ENCODE measurements at places on chromosomes 6 and 20. TPM values are rescaled to one million over a fixed set of nuclear protein-coding genes. Genes with fewer than 3 reads are reported as not detected.

The RNF144B gene
- 24.1 TPM for polyA plus RNA-seq

The MEP1A gene
- polyA plus RNA-seq = 0.71 TPM

- DNase-seq = no peak
These were observed 182.9 kb upstream of the CST7 start for GRCh38 chr20:24766143-24766527.

DNA sequence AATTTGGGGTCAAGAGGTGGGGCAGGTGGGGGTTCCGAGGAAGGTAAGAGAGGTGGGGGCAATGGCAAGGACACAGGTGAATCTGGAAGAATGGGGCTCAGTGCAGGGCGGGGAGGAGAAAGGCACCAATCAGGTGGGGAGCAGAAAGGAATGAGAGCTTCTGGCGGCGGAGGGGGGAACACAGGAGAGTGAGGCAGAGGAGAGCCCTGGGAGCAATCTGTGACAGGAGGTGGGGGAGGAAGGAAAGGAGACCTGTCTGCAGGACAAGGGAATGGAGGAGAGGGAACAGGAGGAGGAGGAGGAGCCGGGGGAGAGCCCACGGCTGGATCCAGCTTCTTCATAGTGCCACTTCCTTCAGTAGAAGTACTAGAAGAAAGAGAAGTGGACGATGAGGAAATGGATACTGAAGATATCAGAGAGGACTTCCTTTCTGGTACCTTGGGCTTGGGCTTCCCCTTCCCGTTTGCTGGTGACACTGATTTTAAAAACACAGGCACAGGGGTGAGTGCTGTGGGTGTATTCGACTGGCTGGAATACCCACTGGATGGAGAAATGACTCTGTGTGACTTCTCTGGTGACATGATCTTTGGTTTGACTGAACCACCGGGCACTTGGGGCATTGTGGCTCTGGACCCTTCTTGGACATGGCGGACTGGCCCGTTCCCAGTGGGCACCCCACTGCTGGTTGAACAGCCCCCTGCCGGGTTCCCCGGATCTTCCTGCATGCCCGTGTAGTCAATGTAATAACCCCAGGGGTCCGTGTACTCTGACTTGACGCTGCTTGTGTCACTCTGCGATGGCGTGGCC is 27.4 kb downstream of the HEBP2 start:
- no peak for DNase-seq

- no peak for DNase-seq
These were observed 598.4 kb upstream of the ZNF337 start for GRCh38 chr20:26295006-26295405.

- no peak for DNase-seq
These were observed 9.6 kb upstream of the KCNQ2 start for GRCh38 chr20:63482021-63482587.

The PRL gene
- 10.5 TPM for polyA plus RNA-seq

- no peak for DNase-seq
These were observed 3.1 kb upstream of the AKIRIN2 start for GRCh38 chr6:87705070-87705691.

DNA sequence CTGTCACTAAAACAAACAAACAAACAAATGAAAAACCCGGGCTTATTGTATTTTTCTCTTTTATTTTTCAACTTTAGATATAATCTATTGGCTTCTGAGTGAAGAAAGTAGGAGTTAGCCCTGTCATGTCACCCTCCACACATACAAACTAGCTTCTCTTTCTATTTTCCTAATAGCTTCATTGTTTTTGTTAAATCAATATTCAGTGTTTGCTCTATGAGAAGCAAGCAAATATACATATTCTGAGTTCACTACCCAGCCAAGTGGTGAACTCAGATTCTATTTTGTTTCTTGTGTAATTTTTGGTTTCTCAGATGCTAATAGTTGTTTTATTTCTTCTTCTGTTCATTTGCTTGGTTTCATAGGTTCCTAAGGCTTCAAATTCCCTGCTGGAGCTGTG is 66.4 kb downstream of the SNRNP48 start:
- DNase-seq = no peak

GRCh38 chr20:17519606-17520285 is 11.4 kb downstream of the BFSP1 start:
- DNase-seq = no peak

The C20orf144 gene
- 0.23 TPM for polyA plus RNA-seq

The ARMC2 gene
- 1.8 TPM for polyA plus RNA-seq

- DNase-seq = peak; percentile 56
These were observed 881 bp downstream of the BICRAL start for GRCh38 chr6:42782689-42783176.

- no peak for DNase-seq
These were observed 3.9 kb downstream of the NFS1 start for GRCh38 chr20:35695245-35695749.

The CAP2 gene
- 4.9 TPM for polyA plus RNA-seq

The TBX18 gene
- polyA plus RNA-seq = 1.3 TPM

GRCh38 chr6:81633391-81633790 is 119.1 kb downstream of the TENT5A start:
- no peak for DNase-seq

- no peak for DNase-seq
These were observed 10.4 kb downstream of the PMEPA1 start for GRCh38 chr20:57699395-57699794.

GRCh38 chr6:143517447-143517773 is 5.9 kb upstream of the FUCA2 start:
- no peak for DNase-seq

DNA sequence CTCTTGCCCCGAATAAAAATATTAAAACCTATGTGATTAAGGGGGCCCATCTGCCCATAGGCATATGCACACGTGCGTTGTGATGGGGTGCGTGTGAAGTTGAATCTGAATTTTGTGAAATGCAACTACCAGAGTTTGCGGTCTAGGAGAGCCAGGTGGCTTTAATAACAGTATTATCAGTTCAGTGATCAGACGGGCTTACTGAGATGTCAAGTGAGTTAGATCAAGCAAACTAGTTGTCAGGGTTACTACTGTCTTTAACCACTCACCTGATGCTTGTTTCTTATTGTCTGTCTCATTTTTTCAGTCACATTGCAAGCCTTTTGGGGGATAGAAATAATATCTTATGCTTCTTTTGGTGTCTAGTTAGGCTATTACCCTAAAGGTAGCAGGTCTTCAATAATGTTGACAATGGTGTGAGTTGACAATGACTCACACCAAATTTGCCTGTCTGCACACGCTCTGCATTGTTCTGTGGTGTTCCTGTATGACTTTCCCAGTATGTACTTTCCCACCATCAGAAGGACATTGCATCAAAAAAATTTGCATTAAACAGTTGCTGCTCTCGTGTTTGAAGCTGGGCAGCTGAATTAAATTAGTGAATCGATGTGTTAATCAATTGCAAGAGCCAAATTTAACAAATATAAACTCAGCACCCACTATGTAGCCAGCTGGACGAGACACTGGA is 103.1 kb upstream of the NAA20 start:
- DNase-seq = no peak

DNA sequence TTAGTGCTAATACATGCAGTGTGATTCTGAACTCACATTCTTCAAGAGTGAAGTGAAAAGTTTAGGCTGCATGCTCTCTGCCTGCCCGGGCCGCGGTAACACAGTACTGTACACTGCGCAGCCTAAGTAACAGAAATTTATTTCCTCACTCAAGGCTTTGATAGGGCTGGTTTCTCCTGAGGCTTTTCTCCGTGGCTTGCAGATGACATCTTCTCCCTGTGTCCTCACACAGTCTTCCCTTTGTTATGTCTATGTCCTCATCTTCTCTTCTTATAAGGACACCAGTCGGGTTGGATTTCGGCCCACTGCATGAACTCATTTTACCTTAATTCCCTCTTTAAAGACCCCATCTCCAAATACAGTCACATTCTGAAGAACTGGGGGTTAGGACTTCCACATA is 51.1 kb upstream of the TMEM170B start:
- DNase-seq = no peak

Measured in thymus (tissue), 14 donors.